BE2C (cell line): ENCODE measurements at places on chromosomes 12 and 14.

DNA sequence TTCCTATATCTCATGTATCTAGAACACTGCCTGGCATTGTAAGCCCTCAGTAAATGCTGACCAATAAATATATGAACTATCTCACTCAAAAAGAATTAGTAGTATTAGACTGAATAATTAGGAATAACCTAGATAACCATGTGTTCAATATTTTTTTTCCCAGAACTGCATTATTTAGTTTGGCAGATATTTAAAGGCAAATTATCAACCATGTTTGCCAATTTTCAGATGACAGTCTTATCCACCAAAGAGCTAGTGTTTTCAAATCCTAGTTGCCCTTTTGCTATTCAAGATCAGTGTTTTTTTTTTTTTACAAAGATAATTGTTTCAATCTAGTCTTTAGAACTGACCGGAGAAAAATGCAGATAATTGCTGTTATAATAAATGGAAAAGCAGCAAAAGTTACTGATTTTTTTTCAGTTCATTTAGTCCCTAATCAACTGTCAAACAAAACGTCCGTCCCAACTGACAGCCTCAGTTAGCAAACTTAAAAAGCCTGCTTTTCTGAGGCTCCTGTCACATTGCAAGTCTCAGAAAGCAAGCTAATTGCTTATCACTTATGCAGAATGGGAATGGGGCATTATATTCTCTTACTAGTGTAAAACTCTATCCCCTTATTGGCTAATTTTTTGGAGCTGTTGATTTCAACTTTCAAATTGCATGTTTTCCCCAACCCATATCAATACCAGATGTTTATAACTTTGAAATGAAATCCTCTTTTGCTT, 203.2 kb downstream of the PAWR start:
- no peak for DNase-seq

DNA sequence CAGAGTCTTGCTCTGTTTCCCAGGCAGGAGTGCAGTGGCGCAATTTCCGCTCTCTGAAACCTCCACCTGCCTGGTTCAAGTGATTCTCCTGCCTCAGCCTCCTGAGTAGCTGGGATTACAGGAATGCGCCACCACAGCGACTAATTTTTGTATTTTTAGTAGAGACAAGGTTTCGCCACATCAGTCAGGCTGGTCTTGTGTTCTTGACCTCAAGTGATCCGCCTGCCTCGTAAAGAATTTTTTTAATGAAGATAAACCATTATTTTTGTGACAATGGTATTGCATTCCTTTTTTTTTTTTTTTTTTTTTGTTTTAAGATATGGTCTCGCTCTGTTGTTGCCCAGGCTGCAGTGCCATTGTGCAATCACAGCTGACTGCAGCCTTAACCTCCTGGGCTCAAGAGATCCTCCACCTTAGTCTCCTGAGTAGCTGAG, 25.8 kb downstream of the ACVR1B start:
- no peak for DNase-seq

- DNase-seq, result no peak
These were observed 31.4 kb downstream of the VWF start for GRCh38 chr12:6092784-6093722.

DNA sequence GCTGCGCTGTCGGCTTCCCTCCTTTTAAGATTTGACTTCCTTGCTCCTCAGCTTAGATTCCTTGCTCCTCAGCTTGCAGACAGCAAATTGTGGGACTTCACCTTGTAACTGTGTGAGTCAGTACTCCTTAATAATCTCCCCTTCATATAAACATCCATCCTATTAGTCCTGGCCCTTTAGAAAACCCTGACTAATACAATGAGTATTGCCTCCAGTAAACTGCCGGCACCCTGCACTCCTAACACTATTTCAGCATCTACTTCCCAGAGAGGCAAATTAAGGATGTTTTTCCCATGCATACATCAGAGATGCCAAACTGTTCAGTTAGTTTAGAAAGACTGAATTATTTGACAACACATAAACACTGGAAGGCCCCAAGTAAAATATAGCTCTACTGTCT, 611.3 kb upstream of the TMEM132C start:
- no peak for DNase-seq

- no peak for DNase-seq
These were observed 8.0 kb downstream of the SLC8A3 start for GRCh38 chr14:70180718-70181117.

DNA sequence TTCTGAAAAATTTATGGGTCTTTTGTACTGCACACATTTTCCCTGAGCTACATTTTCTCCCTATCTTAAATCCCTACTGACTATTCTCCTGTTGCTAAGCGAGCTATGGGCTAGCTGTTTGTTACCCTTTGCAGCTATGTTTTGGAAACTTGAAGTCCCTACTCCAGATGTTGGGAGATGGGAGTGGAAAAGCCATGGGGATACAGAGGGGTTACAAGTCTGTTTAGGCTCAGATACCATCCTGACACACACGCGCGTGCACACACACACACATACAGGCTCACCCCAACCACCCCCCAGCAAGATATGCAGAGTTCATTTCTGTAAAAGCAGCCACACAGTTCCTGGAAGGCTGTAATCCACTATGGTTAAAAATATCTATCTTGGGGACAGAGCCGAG, 15.8 kb downstream of the ATP5MC2 start:
- DNase-seq, result no peak

- no peak for DNase-seq
These were observed 9.5 kb upstream of the SERPINA6 start for GRCh38 chr14:94332587-94332986.

DNA sequence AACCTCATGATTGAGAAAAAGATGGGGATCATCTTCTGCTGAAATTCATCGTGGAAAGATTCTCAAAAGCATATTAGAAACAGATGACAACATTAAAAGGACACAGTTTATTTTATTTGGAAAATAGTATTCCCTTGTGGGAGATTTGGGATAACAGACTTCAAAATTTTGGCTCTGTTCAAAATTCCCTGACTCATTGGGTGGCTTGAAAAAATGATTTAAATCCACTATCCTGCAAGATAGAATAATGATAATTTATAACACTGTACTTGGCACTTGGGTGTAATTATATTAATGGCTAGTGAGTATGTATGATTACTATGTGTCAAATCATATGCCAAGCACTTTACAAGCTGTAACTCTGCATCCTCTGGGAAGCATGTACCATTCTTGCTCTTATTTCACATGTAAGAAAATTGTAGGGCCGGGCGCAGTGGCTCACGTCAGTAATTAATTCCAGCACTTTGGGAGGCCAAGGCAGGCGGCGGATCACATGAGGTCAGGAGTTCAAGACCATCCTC, 128.8 kb downstream of the LMNTD1 start:
- DNase-seq, result no peak

DNA sequence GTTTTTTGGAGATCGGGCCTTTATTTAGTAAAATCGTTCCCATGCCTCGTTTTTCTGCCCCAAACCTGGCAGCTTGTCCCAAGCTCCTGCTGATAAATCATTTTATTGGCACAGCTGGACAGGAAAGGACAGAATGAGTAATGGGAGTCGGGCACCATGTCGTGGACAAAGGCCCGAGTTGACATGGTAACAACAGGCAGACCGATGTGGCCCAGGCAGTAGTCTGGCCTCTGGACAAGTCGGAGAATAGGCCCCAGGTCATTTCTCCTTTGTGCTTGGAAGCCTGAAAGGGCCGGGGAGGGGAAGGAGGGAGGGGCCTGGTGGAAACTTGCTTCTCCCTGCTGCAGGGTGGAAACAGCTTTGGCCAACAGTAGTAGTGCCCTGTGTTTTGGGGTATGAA, 234.9 kb downstream of the SUDS3 start:
- DNase-seq, result no peak

DNA sequence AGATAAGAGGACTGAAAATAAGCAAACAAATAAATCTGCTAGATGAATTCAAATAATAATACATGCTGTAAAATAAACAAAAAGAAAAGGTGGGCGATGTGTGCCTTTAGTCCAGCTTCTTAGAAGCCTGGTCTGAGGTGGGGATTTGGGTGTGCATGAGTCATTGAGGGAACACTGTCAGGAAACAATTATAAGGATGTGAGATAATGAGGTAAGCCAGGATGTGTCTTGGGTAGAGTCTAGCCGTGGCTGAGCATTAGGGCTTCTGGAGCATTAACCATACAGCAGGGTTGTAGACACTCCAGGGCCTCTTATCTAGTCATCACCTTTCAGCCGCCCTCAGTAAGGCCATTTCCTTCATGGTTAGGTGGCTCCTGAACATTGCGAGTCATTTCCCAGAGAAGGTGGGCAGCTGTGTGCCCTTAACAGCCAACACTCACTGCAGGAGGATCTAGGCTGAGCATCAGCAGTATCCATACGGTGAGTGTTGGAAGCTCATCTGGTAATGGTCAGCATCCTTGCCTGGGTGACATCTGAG, 405.6 kb downstream of the GLT1D1 start:
- no peak for DNase-seq

GRCh38 chr12:26318661-26319068, 123.3 kb downstream of the SSPN start:
- peak; percentile 22 for DNase-seq

DNA sequence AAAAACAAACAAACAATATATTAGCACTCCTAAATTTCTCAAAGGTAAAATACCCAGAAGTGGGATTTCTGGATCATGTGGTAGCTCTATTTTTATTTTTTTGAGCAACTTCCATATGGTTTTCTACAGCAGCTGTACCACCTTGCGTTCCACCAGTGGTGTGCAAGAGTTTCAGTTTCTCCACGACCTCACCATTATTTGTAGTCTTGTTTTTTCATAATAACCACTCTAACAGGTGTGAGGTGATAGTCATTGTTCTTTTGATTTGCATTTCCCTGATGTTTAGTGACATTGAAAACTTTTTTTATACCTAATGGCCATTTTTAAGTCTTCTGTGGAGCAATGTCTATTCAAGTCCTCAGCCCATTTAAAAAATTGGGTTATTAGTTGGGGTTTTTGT, 127.3 kb upstream of the SLC38A2 start:
- no peak for DNase-seq

DNA sequence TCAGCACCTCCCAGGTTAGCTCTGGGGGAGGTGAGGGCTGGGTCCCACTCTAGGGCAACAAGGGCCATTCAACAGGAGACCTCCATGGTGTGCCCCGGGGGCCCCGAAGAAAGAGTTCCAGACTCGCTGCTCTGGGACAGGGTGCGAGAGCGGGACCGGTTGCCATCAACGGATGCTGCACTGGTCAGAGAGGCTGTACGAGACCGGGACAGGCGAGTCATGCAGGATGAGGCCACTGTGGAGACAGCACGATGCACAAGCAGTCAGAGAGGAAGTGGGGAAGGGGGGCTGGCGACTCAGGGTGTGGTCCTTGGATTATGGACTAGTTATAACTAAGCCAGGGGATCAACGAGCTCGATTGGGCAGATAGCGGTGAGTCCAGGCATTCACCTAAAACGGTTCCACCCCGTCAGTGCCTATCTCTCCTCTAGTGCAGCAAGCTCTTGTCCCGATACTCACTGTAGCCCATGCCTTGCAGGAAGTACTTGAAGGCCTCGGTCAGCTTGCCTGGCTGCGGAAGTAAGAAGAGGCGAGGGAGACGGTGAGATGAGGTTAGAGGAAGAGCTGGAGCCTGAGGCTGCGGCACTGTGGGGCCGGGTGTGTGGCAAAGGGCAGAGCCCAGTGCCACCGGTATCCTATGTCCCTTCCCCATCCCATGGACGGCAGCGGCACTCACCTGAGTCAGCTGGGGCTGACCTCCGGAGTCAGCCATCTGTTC, 7.2 kb downstream of the NDRG2 start:
- DNase-seq, result no peak

- DNase-seq, result no peak
These were observed 23.0 kb downstream of the SFSWAP start for GRCh38 chr12:131733874-131734273.

DNA sequence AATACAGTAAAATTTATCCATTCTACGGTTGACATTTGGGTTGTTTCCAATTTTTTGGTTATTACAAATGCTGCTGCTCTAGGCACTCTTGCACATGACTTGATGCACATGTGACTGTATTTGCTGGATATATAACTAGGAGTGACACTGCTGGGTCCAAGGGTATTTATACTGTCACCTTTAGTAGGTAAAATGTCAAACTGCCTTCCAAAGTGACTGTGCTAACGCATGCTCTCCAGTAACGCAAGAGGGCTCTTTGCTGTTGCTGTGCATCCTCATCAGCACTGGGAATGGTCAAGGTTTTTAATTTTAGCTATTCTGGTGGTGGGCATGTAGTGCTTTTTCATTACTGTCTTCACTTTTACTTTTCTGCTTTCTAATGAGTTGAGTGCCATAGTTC, 62.3 kb downstream of the ACADS start:
- DNase-seq, result no peak

DNA sequence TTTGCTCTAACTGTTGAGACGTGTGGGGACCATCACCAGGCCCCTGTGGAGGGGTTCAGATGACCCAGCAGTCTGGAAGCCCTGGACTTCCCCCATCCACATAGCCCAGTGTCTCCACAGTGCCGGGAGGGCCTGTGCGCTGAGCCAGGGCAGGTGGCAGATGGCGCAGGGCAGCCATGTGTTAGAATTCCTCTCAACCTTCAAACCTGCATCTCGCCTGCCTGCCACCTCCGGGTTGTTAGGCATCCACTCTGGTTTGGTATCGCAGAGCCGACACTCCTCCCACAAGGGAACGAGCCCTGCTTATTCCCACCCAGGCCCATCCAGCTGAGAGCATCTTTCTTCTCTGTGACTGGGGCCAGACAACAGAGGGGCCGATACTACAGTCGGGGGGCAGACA, 84.5 kb downstream of the ADGRD1 start:
- DNase-seq, result no peak
